Bone marrow (tissue), 2 donors: ENCODE measurements at places on chromosomes 3 and 15.

GRCh38 chr15:48924528-48925393 is 39.0 kb downstream of the SHC4 start:
- DNase-seq, result no peak

GRCh38 chr15:82840166-82840565 is 30.7 kb downstream of the WHAMM start:
- no peak for DNase-seq

- no peak for DNase-seq
These were observed 256.6 kb upstream of the ROPN1 start for GRCh38 chr3:124248471-124249028.

- DNase-seq, result no peak
These were observed 15.9 kb downstream of the CD200R1 start for GRCh38 chr3:112958811-112959560.

DNA sequence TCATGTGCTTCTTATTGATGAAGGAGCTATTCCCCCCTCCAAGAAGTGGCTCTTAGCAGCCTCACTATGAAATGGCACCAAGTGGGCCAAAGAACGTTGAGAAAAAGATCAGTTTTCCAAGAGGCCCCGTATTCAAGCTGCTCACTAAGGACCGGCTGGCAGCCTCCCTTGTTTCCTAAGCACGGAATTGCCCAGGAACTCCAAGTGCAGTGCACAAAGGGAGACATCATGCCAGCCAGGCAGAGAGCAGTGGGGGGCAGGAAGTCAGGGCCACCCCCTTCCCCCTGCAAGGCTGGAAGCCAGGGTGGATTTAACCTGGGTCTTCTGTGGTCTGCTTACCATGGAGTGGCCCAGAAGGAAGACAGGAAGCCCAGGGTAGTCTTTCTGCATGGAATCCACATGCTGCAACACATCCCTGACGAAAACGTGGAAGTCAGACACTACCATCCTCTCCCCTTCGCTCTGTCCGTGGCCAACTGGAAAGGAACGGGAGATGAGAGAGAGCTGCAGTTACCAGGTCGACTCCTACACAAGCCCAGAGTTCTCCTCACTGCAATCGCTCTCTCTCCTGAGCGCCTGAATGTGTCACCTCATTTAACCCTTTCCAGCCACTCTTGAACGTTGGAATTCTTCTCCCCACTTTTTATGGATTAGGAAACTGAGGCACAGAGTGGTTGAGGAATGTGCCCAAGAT is 49.5 kb downstream of the ABTB1 start:
- no peak for DNase-seq

DNA sequence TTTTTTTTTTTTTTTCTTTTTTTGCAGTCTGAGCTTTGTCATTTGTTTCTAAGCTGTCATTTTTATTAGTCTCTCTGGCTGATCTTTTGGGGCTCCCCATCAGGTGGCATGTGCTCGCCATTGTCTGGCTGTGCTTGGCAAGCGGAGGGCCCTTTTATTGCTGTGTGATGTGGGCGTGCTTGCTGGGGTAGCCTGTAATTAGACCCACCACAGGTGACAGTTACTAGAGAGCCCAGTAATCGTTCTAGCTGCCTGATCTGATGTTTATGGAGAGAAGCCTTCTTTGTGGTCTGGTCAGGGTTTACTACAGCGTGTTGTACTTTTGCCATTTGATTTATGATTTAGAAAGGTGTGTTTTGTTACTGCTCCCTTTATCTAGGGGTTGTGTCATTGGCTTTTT is 179.9 kb downstream of the MCTP2 start:
- no peak for DNase-seq

GRCh38 chr3:132210476-132211346 is 106.5 kb upstream of the ACP3 start:
- DNase-seq, result no peak

DNA sequence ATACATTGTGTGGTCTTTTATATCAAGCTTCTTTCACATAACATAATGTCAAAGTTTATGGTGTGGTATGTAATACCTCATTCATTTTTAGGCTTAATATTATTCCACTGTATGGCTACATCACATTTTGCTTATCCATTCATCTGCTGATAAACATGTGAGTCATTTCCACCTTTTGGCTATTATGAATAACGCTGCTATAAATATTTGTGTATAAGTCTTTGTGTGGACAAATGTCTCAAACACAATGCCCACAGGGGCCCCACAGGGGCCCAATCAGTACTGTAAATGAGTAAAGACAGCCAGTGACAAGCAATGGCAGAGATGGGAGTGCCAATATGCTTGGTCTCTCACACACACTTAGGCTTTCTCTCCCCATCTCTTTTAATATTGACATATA is 54.2 kb downstream of the PIK3R4 start:
- no peak for DNase-seq

- DNase-seq, result no peak
These were observed 213.8 kb upstream of the C2CD4B start for GRCh38 chr15:62378772-62379498.
